ENCODE measurements at places on chromosomes 16 and 17.

DNA sequence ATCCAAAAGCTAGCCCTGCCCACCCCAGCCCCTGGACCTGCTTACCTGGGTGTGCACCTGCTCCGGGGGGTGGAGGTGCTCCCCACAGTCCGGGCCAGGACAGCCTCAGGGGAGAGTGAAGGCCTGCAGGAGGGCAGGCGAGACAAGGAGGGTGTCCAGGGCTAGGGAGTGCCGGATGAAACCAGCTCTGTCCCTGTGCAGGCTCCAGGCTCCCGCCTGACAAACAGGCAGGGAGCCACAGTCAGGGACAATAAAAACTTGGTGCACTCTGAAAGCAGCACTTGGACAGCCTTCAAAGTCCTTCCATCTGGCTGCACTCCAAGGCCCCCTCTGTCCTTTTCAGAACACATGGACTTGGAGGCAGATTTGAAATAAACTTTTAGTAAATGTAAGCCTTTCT, 3.9 kb downstream of the PAQR4 start:
- DNase-seq = no peak

DNA sequence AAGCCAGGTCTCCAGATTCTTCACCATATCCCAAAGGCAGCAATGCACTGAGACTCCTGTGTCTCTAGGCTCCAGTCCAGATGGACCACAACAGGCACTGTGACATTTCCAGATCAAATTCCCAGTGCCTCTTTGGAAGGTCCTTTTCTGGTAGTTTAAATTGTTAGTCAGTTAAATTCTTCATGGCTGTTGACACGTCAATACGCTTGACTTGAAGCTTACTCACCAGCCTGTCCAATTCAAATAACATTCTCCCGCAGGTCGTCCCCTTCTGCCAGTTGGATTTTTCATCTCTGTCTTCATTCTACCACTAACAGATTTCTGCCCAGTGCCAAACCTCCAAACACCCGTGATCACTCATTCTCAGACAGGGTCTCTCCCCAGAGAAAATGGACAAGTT, 86.7 kb downstream of the SHISA9 start:
- no peak for DNase-seq

DNA sequence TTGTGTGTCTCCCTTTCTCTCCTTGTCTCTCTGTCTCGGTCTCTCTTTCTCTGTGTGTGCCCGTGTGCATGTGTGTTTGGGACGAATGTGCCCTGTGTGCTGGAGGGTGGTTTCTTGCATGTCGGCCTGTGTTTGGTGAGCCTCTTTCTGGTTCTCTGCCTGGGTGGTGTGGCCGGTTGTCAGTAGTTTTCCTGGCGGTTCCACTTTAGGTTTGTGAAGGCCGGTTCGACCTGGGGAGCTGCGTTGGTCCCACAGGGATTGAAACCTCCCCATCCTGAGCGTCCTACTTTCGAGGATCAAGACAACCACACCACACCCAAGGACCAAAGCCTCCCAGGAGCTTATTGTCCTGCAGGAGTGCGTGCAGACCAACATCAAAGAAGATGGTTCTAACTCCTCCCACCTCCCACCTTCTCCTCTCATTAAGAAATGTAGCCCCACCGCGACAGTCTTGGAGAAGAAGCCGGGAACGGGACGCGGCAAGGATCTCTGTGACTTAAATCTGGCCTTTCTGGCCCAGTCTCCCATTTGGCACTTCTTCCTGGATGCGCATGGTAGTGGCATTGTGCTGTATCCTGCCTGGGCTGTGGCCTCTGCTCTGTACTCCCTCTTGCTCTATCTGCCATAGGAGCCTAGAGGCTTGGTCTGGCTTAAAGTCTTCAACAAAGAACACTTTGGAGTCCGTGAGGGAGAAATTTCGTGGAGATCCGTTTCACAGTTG, 1685.0 kb downstream of the TP53TG3F start:
- no peak for DNase-seq

- DNase-seq = no peak
Measured at GRCh38 chr16:71693164-71693563, 31.3 kb downstream of the PHLPP2 start.

GRCh38 chr17:19328441-19329061, 34.0 kb downstream of the B9D1 start:
- no peak for DNase-seq

GRCh38 chr17:4393806-4394205, 27.3 kb upstream of the UBE2G1 start:
- no peak for DNase-seq

- no peak for DNase-seq
Measured at GRCh38 chr17:61284746-61285145, 114.9 kb upstream of the TBX2 start.

DNA sequence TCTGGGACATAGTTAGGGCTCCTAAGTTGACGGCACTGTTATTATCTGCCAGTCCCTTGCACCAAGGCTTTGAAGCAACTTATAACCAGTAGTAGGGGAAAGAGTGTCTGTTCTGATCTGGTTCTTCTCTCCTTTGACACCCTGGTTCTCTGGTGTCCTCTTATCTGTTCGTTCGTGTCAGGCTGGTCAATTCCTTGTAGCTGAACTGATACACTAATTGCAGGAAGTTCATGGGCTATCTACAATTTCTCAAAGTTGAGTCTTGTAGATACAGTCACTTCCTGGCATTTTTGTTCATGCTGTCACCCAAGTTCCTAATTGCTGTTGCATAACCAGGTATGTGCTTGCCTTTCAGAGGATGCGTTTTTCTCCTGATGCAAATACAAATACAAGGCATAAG, 17.3 kb upstream of the MYO1D start:
- DNase-seq = no peak

DNA sequence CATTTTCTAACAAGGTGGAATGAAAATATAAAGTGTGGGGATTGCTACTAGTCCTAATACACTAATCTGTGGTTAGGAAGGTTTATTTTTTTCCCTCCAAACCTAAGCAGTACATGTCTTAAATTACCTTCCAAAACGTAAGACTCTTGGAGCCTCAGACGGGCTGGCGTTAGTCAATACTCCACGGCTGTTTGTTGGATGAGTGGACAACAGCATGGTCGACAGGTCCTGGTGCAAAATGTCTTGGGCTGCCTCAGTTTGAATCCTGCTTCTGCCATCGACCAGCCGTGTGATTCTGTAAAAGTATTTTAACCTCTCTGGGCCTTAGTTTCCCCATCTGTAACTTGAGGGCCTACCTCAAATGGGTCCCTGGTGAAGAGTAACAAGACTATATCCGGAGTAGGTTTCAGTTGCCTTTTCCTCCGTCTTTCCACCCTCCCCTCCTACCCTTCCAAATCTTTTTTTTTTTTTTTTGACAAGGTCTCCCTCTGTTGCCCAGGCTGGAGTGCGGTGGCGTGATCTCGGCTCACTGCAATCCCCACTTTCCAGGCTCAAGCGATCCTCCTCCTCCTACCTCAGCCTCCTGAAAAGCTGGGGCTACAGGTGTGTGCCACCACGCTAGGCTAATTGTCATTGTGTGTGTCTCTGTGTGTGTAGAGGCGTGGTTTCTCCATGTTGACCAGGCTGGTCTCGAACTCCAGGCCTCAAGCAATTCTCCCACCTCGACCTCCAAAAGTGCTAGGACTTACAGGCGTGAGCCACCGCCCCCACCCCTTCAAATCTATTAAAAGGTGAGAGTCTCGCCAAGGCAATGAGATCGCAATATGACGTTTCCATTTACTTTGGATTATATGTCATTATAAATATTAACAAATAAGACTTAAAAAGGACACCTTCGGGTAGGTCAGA, 5.8 kb downstream of the SCGB1C2 start:
- DNase-seq = no peak

DNA sequence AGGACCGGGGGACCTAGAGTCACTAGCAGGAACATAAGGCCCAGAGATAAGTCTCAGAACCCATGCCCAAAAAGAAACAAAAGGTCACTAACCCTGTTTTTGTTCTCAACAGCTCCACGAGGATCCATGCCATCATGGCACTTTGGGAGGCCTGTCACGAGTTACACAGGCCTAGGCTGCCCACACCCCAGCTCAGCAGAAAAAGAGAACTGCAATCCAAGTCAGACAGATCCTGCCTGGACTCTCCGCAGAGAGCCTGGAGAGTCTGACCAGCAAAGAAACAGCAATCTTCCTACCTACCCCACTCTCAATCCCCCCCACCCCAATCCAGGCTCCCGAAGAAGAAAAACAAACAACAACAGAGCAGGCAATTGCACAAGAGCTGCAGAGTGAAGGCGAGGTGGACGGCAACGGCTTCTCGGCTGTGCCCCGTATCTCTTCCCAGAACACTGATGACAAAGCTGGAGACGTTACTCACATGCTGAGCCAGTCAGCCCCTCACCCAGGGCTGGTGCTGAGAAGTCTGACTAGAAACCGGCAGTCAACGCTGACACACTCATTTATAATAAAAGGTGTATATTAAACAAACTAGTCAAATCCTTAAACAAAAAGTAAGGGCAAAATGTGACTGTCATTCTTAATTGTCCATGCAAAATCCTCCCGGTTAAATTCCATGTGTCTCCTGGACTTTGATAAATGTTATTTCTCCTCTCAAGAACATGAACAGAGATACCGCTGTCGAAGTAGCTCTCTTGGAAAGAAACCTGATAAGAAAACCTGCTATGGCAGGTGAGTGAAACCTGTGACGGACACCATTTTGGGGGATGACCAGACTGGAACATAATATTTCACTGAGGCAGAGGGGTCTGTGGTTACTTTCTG, 89.3 kb downstream of the SMG6 start:
- DNase-seq = no peak

- DNase-seq = no peak
Measured at GRCh38 chr17:74211912-74212208, 1.5 kb upstream of the TTYH2 start.

DNA sequence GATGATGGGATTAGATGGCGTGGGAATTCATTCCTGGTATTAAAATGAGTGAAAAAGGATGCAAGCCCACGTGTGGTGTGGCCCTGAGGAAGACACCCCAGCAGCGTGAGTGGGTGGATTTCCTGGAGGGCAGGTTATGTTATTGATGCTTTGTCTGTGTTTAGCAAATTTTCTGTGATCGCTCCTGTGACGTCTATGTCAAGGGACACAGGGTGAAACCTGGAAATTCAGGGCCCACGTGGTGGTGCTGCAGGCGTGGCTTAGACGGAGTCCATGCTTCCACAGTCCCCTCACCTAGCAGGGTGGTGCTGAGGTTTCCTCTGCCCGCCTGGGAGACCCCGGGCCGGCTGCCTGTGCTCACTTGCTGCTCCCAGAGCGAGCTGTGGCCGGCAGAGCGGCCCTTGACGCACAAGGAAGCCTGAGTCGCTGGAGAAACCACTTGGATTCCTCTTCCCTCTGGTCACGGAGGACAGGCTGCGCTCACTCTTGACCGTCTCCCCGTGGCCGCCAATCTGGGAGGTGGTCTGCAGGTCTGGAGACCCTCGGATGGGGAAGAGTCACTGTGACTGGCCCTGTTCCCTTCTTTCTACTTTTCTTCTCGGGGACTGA, 23.4 kb downstream of the BAIAP2 start:
- DNase-seq = no peak

GRCh38 chr16:19874851-19875546, 9.6 kb downstream of the GPRC5B start:
- DNase-seq = no peak

DNA sequence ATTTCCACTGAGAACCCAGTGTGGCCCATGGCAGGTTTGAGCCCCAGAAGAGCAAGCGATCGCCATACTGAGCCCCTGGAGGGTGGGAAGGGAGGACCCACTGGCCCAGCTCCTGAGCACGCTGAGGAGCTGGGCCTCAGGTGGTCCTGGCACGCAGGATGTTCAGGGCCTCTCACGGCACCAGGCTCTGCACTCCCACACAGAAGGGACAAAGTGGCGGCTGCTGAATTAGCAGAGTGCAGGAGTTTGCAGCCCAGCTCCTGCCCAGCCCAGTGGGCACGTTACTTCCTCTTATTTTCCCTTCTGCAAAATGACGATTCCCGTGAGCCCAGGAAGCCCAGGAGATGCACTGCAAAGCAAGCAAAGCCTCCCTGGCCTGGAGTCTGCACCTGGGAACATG, 42.3 kb upstream of the MTSS2 start:
- no peak for DNase-seq
